ENCODE measurements at places on chromosomes 2 and 18.

GRCh38 chr2:63962186-63962585, 57.0 kb downstream of the VPS54 start:
- DNase-seq: no peak

GRCh38 chr2:240387325-240387668, 48.2 kb upstream of the GPC1 start:
- DNase-seq: no peak

- DNase-seq: peak; percentile 72
Measured at GRCh38 chr2:158936978-158937377, 31.5 kb upstream of the TANC1 start.

DNA sequence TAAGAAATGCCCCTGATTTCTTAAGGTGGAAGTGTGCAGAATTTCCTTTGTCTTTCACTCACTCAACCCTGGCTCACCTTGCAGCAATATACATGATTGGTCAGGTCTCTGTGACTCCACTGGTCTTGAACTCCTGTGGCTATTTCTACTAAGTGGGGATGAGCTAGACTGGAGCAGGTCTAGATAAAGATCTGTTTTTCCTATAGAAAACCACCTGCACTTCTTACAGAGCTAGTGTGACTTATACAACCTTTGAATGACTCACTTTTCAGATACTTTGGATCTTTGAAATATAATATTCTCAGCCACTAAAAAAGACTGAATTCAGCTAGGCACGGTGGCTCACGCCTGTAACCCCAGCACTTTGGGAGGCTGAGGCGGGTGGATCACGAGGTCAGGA, 98.5 kb upstream of the KCTD1 start:
- no peak for DNase-seq

DNA sequence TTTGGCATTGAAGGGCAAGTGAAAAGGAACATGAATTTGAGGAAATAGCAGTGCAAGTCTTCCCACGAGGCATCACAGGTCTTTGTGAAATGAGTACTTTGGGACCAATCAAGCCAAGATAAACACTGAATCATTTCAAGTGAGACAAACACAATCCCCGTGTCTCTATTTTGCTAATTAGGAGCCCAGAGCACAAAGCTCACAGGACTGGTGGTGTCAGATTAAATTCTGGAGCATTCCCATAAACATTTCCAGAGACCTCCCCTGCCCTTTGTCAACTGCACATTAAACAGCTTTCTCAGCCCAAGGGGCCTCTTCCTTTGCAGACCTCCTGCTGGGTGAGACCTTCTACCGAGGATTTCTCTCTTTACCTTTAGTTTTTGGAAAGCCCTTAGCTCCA, 50.7 kb downstream of the DAPL1 start:
- no peak for DNase-seq

GRCh38 chr2:157173740-157174184, 83.7 kb upstream of the GALNT5 start:
- peak; percentile 91 for DNase-seq

DNA sequence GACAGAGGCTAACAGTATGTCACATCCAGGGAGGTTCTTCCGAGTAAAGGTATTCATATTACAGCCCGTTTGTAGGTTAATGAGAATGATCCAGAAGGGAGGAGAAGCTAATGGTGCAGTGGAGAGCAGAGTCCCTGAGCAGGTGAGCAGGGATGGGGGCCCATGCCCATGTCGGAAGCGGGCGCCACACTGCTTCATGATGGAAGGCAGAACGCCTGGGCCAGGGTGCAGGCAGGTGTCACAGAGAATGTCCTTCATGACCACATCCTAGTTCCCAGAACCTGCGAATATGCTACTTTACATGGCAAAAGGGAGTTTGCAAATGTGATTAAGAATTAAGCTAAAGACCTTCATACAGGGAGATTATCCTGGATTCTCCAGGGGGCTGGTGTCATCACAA, 4.0 kb downstream of the HES6 start:
- DNase-seq: no peak

DNA sequence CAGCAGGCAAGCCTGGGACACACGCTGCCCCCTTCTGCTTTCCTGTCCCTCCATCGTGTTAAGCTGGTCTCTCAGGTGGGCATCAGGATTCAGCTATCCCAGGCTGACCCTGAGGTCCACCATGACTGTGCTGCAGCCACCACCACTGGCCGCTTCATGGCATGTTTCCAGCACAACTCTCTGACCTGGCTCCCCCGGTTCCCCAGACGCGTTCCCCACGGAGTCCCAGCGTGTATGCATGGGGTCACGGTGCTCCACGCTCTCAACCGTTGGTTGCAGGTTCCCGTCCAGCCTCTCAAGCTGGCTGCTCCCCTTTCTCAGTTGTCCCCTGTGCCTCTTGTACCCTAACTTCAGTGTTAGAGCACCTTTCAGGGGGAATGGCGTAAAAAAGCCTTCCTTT, 20.3 kb downstream of the HPCAL1 start:
- no peak for DNase-seq

- DNase-seq: no peak
Measured at GRCh38 chr2:14492920-14493503, 139.5 kb upstream of the LRATD1 start.

DNA sequence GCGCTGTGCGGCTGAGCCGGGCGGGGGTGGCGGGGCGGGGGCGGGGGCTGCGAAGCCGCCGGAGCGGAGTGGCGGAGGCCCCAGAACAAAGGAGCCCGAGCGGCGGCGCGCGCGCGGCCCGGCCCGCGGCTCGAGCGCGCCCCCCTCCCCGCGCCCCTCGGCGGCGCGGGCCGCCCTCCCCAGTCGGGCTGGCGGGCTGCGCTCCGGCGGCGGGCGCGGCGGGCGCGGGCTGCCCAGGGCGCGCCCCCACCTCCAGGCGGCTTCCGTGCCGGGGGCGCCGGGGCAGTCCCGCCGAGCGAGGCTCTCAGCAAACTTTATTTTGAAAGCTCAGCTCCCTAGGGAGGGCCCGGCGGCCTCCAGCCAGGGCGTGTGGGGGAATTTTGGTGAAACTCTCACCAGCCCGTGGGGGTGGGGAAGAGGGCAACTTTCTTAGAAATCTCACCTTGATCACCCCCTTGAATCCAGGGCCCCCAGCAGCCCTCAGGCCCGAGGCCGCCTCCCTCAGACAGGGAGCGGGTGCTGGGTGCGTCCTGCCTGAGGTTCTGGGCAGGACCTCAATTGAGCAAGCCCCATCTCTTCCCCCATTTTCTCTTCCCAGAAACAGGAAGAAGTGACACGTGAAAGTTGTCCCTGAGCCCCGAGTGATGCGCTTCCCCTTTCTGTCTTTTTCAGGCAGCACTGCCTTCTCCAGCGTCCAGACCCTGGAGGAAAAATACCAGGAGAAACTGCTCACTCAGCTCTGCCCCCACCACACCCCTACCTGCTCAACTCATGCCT, 786 bp downstream of the TET3 start:
- DNase-seq: no peak

DNA sequence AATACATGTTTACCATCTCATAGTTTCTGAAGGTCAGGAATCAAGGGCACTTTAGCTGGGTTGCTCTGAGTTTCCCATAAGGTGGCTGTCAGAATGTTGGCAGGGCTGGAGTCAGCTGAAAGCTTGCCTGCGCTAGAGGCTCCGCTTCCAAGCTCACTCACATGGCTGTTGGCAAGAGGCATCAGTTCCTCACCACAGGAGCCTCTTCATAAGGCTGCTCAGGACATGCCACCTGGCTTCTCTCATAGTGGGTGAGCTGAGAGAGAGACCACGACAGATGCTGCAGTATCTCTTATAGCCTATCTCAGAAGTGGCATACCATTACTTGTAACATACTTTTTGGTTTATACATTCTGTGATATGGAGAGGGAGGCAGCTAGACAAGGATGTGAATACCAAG, 7.2 kb downstream of the HADHB start:
- DNase-seq: no peak

GRCh38 chr2:127044165-127044718, 62.7 kb downstream of the BIN1 start:
- DNase-seq: no peak

GRCh38 chr18:10135302-10135926, 221.6 kb downstream of the VAPA start:
- DNase-seq: no peak

All from brain pericyte (primary cell).